ENCODE measurements at places on chromosomes 7 and 10.

GRCh38 chr7:17311952-17312351 lies 13.5 kb downstream of the AHR start:
- no peak for DNase-seq

DNA sequence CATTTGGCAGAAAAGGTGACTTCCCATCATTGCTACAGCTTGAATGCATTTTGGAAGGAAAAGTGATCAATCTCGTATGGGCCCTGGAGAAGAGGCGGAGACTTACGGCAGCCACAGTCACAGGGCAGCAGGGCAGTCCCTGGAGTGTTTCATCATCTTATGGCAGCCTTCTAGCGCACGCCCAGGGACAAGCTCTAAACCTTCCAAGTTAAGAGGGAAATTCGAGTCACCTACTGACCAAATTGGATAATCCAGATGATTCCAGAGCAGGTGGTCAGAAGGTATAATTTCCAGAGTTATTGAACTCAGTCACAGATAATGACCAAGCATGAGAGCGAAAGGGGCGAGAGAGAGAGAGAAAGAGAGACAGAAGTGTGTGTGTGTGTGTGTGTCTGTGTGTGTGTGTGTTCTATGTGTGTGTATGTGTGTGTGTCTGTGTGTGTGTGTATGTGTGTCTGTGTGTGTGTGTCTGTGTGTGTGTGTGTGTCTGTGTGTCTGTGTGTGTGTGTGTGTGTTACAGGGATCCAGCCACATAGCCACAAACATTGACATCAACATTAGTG lies 123.7 kb upstream of the ADAM12 start:
- DNase-seq, result no peak

GRCh38 chr10:7275761-7276440 lies 134.9 kb downstream of the SFMBT2 start:
- no peak for DNase-seq

GRCh38 chr7:46747869-46748576 lies 827.0 kb upstream of the IGFBP3 start:
- no peak for DNase-seq

GRCh38 chr7:74606101-74606908 lies 51.2 kb upstream of the GTF2I start:
- peak; percentile 30 for DNase-seq

GRCh38 chr7:18473119-18473518 lies 22.4 kb upstream of the HDAC9 start:
- no peak for DNase-seq

- DNase-seq, result no peak
Measured at GRCh38 chr10:122588381-122588780, 27.8 kb downstream of the DMBT1 start.

DNA sequence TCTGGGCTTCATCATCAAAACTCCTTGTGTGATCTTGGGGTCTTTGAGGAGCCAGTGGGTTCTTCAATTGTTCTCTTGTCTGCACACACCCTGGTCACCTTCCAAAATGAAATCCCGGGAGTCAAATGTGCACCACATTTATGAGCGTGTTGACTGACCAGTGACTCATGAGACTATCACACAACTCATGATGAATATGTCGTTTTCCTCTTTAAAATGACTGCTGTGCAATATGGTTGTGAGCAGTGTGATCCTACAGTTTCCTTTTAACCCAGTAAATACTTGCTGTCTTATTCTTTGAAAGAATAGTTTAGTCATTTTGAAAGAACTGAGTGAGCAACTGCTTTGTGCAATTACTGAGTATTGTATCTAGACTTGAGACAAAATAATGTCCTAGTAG lies 149.2 kb downstream of the DYNC1I1 start:
- DNase-seq, result peak; percentile 19

DNA sequence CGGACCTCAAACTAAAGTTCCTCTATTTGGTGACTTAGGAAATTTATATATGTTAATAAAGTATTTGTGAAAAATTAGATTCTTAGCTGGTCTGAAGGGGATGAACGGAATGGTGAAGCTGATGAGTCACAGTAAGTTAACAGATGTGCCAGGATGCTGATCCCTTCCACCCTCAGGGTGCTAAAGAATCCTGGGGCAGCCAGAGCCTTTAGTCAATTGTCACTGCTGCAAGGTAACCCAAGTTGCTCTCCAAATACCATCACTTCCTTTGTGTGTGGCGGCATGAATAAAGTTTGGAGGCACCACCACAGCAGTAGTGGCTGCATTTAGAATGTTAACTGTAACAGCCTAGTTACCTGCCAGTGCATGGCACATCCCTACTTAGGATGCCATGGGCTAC lies 222.6 kb upstream of the PPP1R3A start:
- peak; percentile 3 for DNase-seq

- DNase-seq, result peak; percentile 100
Measured at GRCh38 chr7:101126651-101127459, at the start of gene SERPINE1. TSS of gene SERPINE1 (plus strand) at chr7:101127104. CDS start at chr7:101128394, 1,290 bp downstream.

- DNase-seq, result peak; percentile 62
Measured at GRCh38 chr10:58513188-58514110, 777 bp downstream of the BICC1 start.

GRCh38 chr10:21599582-21599981 lies 65.5 kb downstream of the MLLT10 start:
- DNase-seq, result no peak

GRCh38 chr7:116549370-116549769 lies 24.5 kb downstream of the CAV1 start:
- no peak for DNase-seq

DNA sequence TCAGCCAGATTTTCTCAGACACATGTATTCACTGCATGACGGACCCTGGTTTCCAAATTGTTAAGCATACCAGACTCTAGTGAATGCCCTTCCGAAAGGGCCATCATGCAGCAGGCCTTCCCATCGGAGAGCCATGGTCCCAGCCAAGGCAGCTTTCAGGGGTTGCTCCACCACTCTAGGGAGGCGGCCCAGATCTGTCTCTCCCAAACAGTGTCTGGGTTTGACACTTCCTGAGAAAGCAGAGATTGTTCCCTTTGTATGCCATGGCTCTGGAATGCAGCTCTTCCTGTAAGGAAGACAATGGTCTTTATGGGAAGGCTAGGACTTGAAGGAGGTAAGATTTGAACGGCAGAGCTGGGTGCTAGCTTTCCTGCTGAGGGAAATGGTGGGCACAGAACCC lies 178.8 kb upstream of the BMPER start:
- peak; percentile 30 for DNase-seq

DNA sequence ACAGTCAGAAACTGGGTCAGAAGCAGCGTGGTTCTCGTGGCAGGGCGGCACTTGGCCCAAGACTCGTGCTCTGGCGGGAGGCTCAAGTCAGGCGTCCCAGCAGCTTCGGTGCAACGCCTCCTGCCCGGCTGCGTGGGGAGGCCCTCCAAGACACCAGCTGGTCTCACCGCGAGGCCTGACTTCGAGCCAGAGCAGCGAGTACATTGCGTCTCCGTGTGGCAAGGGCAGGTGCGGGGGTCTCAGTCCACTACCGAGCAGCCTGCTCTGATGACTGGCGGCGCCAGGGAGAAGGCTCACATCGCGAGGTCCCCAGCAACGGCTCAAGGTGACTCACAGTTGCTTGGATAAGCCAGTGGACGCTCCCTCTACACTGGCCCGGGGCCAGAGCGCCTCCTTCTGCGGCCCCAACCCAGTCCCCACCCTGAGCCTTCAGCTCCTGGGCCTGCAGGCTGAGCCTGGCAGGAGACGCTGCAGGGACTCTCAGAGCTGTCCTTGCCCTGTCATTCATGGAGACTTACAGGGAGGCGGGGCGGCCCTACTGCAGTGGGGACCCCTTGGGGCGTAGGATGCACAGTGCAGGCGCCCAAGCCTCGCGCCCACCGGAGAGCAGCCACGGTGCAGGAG lies 41.9 kb upstream of the PRKAR1B start:
- no peak for DNase-seq

DNA sequence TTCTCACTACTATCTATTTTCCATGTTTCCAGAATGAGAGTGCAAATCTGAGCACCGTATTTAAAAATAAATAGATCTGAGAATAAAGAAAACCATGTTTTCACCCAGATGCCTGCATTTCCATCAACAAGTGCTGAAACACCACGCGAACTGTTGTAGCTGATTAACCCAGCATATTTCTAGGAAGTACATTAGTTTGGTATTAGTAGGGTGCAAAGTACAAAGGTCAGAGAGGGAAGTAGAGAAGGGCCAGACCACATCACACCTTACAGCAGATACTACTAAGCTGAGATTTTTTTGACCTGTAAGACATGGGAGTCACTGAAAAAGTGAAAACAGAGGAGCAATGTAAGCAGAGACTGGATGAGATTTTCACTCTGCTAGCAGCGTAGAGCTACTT lies 181.3 kb downstream of the IMMP2L start:
- no peak for DNase-seq

DNA sequence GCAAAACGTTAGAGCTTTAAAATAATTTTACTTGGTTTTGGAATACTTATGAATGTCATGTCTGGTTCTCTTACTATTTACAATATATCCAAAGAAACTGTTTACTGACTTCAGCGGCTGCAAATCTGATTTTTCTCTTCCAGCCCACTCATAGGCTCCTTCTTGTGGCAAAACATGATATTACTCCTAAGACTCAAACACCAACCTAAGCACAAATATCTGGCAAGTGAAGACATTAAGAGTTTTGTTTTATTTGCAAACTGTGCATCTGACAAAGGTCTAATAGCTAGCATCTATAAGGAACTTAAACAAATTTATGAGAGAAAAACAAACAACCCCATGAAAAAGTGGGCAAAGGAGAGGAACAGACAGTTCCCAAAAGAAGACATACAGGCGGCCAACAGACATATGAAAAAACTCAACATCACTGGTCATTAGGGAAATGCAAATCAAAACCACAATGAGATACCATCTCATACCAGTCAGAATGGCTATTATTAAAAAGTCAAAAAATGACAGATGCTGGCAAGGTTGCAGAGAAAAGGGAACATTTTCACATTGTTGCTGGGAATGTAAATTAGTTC lies 20.3 kb upstream of the GJC3 start:
- no peak for DNase-seq

GRCh38 chr10:52438119-52438518 lies 124.0 kb downstream of the DKK1 start:
- DNase-seq, result no peak

- peak; percentile 72 for DNase-seq
Measured at GRCh38 chr10:68231106-68231816, 652 bp downstream of the ATOH7 start.

- DNase-seq, result no peak
Measured at GRCh38 chr7:73978661-73979563, 49.1 kb upstream of the ELN start.

DNA sequence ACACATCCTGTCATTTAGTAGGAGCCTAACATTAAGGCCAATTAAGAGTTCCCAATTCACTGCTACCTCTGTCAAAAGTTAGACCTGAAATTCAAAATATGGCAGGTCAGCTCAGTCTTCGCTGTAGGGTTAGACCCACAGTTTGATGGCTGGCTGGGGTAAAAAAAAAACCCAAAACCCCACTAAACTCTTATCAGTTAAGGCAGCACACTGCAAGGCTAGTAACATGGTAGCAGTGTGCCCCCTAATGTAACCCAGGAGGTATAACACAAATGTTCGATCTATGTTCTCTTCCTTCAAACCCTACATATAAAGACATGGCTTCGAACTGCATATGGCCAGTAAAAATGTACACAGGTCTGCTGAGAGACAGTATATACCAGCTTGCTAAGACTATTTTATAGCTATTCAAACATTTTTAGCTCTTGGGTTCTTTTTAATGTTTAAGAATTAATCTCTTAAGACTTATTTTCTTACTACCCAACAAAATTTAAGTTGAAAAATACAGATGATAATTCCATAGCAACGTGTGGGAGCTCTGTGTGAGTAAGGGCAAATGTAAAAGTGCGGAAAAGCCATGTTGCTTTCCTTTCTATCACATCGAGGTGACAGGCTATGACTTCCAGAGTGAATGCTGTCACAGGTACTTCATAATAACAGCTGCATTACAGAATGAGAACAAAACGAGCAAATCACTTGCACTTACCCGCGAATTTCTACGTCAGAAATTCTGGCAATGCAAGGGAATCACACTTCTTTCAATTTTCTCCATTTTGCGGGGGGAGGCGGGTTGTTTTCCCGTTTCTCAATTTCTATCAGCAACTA lies 168.4 kb upstream of the IMMP2L start:
- DNase-seq, result peak; percentile 34

GRCh38 chr10:70950037-70950436 lies 61.7 kb upstream of the PCBD1 start:
- no peak for DNase-seq

DNA sequence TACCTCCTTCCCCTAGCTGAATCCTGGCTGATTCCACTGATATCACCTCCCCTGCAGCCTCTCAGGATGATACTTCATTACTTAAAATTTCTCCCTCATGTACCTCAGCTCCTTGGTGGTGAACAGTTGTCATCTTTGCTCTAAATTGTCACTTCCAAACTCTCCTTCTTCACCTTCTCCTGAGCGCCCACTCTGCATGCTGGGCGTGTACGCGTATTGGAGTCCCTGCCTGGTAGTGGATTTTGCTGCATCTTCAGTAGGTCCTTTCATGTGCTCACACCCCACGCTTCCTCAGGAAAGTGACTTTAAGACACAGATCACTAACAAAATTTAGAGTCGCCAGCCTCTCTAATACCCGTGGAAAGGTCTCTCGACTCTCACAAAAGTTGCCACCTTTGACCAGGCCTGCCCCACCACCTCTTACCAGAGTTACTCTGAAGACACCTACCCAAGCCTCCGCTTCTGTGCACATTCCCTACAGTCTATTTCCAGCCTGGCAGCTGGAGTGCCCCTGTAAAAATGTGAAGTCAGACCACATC lies 236.8 kb downstream of the FANK1 start:
- no peak for DNase-seq

- DNase-seq, result no peak
Measured at GRCh38 chr10:97178074-97178473, 7.7 kb downstream of the SLIT1 start.

GRCh38 chr7:123748171-123748733 lies 551 bp downstream of the WASL start:
- DNase-seq, result peak; percentile 33

DNA sequence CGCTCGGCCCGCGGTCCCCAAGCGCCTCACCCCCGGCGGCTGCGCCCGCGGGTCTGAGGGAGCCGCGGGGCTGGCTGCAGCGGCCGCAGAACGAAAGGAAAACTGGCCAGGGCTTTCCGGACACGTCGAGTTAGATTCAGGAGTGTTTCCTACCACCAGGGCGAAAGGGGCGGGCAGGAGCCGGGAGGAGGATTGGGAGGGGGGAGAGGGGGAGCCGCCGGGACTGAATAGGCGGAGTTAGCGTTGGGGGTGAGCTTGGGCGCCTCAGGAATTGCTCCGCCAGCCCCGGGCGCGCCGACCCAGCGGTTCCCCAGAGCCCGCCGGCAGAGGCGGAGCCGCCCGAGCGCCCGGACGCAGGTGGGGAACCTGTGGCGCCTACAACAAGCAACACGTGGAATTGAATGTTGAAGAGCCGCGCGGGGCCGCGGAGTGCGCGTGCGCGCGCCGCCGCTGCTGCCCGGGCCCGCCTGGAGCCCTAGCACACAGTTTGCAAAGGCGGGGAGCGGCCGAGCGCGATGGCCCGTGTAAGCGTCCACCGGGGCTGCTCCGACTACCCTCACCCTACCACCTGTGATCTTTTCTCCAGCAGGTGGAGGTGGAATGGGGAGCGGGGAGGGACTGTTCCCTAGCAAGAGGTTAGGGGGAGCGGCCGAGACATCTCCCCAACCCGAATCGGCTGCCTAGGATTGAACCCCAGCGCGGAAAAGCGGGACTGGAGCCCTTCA lies at the start of gene CADPS2:
CADPS2 (minus strand) TSS at position 104 of the 725 bp plus-strand sequence. CDS start 123 bp downstream, outside the sequence.
- peak; percentile 85 for DNase-seq

GRCh38 chr10:91528080-91528479 lies 104.8 kb downstream of the PPP1R3C start:
- no peak for DNase-seq

- DNase-seq, result no peak
Measured at GRCh38 chr10:37754538-37755323, 102.7 kb downstream of the ZNF248 start.

All from fibroblast of skin of back (primary cell).